NCI-H2227 treated with DMSO at 0.1 percent for 48 hours (cell line): ENCODE measurements at places on chromosomes 2 and 18.
A peak's percentile ranks its signal among the peaks of the same experiment; 100 is the strongest.

- DNase-seq, result no peak
These were observed 309.9 kb downstream of the LRP1B start for GRCh38 chr2:141820893-141821292.

GRCh38 chr2:238239543-238239862 is 335 bp downstream of the HES6 start:
- DNase-seq, result no peak

DNA sequence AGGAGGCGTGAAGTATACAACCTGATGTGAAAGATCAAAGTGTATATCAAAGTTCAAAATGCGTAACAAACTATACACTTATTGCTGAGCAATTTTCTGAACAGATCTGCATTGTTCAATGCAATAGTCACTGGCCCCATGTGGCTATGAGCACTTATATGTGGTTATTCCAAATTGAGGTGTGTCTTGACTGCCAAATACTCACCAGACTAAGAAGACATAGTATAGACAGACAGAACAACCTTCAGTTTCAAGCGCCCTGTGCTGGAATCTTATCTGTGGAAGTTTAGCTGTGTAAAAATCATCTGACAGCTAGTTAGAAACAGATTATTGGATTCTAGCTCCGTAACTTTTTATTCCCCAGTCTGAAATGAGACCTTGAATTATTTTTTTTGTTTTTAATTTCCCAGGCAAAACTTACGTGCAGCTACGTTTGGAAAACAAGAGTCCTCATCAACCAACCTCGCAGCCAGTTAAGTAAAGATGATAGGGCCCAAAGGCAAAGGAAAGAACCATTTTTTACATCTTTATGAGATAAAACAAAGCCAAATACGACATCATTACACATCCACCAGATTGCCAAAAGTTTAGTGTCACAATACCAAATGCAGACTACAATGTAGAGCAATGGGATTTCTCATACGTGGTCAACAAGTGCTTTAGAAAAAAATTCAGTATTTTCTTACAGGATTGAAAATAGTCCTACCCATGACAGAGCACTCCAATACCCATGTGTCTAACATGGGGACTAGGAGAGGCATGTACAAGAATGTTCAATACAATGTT is 37.2 kb downstream of the MBOAT2 start:
- DNase-seq, result no peak

DNA sequence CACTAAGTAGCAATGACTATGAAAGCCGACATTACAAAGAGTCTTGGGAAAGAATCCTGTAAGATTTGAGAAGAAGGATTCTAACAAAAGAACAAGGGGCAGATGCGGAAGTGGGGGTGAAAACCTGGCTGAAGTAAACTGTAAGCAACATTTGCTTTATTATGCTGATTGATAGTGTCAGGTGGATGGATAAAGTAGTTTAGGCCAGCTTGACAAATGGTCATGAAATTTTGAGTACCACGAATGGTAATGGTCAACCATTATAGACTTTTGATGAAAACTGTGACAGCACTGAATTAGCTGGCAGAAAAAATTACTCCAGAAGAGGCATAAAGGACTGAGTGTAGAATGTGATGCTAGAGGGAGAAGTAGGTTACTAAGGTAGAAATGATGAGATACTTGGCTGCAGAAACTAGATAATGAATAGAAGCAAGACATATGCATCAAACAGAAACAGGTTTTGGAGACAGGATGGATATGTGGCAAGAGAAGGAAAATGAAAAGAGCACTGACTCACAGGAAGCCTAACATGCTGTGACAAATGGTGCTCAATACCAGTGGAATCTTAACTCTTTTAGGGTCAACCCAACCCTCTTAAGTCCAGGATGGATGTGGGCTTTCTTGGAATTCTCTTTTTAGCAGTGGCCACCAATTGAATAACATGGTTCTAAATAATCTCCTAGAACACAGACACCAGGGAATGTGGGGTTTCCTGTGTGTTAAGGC is 6.8 kb downstream of the THUMPD2 start:
- DNase-seq, result no peak

GRCh38 chr2:210399440-210400041 is 77.0 kb downstream of the LANCL1 start:
- peak; percentile 24 for DNase-seq

DNA sequence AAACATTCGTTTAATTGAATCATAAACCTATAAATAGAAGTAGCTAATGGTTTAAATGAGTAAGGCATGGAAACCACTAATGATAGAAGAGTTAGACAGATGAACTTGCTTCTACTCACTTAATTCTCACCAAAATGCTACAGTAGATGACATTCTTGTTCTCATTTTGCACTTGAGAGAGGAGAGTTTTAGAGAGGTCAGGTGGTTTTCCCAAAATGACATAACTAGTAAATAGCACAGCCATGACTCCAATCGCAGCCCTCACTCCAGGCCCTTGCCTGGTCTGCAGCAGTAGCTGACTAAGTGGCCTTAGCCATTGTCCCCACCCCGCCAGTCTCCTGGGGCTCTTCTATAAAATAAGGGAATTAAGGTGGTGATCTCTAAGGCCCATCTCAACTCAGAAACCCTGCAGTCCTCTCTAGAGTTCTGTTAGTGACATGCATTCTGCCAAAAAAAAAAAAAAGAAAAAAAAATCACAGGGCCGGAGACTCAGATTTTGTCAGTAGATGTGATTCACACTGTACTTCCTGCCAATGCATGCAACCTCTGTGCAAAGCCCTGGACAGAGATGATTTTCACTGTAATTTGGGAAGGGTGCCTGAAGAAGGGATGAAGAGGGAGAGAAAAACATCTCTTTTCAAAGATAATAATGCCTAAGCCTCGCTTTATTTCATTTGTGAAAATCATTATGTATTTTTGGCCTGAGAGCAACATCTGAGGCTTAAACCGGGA is 221.8 kb downstream of the ANAPC1 start:
- DNase-seq, result no peak

GRCh38 chr18:49048396-49049020 is 97.7 kb upstream of the SMAD7 start:
- DNase-seq, result no peak

- no peak for DNase-seq
These were observed 100.2 kb upstream of the MYCN start for GRCh38 chr2:15840148-15840547.

- no peak for DNase-seq
These were observed 438.6 kb upstream of the POU3F3 start for GRCh38 chr2:104415284-104415683.

DNA sequence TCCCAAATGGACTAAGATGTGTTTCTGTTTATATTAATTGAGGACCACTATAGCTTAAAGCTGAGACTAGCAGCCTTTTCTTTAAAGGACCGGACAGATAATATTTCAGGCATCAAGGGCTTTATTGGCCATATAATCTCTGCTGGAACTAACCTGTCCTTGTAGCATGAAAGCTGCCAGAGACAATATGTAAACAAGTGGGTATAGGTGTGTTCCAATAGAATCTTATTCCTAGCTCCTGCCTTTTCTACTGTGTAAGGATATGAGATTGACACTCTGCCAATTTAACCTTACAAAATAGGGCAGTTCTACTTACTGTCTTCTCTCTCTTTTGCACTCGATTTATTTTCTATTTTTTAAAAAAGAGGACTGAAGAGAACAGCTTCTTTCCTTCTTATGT is 74.0 kb downstream of the RHBDD1 start:
- DNase-seq, result no peak

GRCh38 chr18:9757827-9758621 is 49.9 kb downstream of the RAB31 start:
- no peak for DNase-seq

DNA sequence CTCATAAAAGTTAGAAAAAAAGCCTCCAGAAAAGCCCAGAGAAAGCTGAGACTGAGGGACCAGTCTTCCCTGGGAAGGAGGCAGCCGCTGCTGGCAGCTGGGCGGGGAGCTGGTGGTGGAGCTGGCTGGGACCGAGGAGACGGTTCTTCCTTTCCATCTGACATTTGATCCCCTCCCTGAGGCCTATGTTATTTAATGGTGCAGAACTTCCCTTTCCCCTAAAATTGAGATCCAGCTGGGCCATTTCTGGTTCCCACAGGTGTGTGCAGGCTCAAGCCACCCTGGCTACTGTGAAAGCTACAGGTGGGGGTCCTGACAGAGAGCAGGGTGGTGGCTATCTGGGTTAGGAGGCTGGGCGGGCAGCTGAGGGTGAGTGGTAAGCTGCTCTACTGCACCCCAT is 81.5 kb upstream of the FZD7 start:
- DNase-seq, result no peak

DNA sequence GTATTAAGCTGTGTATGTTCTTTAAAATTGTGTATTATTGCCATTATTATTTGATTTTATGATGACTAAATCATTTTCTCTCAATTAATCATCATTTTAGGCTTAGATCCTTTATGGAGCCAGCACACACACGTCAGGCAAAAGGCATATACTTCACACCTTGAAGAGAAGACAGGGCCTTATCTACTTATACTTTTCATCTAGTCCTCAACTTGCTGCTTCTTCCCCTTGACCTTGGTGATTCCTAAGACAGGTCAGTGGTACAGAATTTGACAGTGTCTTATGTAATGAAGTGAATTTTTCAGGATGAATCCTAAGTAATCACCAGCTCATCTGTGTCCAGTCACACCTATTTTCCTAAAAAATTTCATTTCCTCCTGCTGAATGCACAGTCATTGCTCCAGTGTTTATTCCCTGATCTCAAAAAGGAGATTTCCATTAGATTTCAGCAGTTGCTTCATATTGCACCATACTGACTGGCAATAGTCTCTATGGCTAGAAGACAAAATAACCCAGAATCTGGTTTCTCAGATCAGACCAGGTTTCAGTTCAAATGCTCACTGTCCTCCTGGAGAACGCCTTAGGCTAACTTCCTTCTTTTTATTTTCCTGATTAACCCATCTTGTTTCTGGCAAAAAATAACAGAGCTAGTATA is 235.7 kb downstream of the PTH2R start:
- no peak for DNase-seq

- DNase-seq, result no peak
These were observed 10.3 kb upstream of the GALNT14 start for GRCh38 chr2:31148514-31148913.

DNA sequence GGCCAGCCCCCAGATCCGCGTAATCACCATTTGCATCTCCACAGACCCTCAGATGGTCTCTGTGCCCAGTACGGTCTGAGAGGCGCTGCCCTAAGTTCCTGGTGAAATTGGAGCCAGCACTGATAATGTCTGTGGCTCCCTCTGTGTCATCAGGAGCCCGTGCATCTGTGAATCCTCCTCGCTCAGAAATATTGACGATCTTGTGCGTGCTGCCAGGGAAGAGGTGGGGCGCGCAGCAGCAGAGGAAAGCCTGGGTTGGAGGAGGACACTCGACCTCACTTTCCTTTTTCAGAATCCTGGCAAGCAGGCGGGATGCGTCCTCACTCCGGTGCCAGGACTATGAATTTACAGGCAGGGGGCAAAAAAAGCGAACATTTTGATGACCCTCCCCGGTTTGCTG is 686.1 kb upstream of the SALL3 start:
- no peak for DNase-seq

DNA sequence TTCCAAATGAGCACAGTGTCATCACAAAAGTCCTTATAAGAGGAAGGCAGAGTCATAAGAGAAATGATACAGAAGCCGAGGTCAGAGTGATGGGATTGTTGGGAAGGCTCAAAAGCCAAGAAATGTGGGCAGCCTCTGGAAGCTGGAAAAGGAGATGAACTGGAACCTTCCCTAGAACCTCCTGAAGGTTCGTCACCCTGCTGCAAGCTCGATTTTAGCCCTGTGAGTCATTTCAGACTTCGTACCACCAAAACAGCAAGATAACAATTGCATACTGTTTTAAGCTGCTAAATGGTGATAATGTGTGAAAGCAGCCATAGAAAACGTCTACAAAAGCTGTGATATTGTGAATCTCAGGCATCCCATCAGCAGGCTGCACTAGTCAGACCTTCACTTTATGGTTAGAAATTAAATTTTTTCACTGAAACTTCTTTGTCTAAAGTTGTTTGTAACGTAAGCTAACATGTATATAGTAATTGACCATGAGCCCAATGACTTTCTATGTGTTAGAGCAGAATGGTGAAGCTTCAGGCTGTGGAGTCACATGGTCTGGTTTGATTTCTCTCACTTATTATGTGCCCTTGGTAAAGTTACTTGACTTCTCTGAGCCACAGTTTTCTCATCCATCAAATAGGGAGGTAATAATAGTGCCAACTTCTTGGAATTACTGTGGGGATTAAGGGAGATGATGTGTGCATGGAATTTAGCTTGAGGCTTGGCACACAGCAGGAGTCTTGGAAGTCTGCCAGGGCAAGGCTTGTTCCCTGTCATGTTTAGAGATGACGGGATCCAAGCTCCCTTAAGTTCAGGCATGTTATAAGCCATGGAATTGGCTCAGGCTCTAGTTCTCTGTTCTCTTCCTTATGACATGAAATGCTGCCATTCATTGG is 132.0 kb upstream of the CCDC195 start:
- DNase-seq, result no peak

DNA sequence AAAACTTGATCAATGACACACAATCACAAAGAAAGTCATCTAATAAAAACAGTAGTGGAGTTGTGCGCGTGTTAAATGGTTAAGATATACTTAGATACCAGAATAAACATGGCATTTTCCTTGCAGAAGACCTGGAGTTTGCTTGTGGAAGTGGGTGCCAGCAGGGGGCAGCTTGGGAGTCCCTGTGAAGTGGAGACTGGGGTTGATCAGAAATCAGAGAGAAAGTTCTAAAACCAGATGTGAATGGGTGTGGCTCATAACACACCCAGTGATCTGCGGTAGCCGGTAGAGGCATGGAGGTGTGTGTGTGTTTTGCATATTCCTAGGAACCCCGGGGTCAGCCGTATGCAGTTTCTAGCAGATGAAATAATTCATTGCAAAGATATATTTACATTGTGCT is 300.1 kb upstream of the TRIB2 start:
- no peak for DNase-seq

GRCh38 chr2:73339201-73339600 is 45.9 kb upstream of the EGR4 start:
- DNase-seq, result peak; percentile 81

- DNase-seq, result no peak
These were observed 250.9 kb downstream of the OTX1 start for GRCh38 chr2:63301481-63301880.

DNA sequence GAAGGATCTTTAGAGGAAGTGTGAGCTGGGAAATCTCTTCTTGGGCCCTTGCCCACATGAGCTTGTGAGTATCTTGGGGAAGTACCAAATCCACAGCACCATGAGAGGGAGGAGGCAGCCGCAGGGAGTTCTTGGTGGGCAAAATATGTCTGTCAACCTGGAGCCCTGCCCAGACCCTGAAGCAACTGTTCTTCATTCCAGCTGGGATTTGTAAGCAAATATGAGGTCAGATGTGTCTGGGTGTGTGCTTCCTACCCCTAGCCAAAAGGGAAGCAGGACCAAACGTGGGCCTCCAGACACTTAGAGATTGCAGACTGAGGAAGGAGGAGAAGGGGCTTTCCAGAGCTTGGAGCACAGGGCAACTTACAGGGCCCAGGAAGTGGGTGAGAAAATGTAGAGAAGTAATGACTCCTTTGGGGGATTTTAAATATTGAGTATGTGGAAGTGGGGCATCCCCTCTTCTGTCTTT is 41.9 kb downstream of the TMEM247 start:
- no peak for DNase-seq

DNA sequence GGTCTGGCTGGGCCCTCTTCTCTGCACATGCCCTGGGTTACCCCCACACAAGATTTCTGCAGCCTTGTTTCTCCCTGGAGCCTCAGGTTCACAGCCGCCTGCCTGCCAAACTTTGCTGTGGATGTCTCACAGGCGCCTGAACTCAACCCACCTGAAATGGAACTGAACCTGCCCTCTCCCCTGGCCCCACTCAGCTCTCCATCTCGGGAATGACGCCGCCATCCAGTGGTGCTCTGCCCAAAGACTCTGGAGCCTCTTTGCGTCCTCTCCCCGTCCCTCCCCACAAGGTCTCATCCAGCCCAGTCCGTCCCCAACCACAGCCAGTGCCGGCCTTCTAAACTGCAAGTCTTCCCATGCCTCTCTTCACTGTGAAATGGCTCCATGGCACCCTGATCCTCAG is 29.1 kb downstream of the EMX1 start:
- DNase-seq, result no peak
